ENCODE measurements at places on chromosomes 6 and 20.

- DNase-seq, result no peak
These were observed 154.0 kb downstream of the PDSS2 start for GRCh38 chr6:107305391-107305790.

DNA sequence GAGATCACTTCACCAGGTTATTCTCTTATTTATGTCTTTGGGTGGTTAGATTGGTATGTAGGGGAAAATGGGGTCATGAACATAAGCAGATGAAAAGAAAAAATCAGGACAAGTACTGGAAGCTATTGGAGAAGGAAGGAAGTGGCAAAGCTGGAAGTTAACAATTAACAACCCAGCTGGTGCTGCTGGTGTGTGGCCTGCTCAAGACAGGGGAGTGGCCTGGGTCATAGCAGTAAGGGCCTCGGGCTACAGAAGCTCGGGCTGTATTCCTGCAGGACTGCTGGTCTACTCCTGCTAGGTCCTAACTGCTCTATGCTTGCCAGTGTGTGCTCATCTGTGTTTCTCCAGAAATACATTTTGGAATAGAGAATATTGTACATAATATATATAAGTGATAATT is 19.6 kb downstream of the MYLIP start:
- no peak for DNase-seq

DNA sequence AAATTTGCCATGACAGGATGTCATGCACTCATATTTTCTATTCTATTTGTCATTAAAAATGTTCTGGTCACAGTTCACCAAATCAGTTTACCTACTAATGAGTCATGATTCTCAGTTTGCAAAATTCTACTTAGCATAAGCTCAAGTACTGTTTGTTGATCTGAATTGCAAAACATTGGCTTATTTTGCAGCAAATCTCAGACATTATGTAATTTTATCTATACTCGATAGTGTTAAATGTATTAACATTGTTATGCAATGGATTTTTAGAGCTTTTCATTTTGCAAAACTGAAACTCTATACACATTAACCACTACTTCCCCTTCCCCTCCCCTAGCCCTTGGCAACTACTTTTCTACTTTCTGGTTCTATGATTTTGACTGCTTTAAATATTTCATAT is 213.8 kb upstream of the ZFP64 start:
- DNase-seq, result no peak

GRCh38 chr20:31848088-31848999 is 2.9 kb upstream of the FOXS1 start:
- no peak for DNase-seq

DNA sequence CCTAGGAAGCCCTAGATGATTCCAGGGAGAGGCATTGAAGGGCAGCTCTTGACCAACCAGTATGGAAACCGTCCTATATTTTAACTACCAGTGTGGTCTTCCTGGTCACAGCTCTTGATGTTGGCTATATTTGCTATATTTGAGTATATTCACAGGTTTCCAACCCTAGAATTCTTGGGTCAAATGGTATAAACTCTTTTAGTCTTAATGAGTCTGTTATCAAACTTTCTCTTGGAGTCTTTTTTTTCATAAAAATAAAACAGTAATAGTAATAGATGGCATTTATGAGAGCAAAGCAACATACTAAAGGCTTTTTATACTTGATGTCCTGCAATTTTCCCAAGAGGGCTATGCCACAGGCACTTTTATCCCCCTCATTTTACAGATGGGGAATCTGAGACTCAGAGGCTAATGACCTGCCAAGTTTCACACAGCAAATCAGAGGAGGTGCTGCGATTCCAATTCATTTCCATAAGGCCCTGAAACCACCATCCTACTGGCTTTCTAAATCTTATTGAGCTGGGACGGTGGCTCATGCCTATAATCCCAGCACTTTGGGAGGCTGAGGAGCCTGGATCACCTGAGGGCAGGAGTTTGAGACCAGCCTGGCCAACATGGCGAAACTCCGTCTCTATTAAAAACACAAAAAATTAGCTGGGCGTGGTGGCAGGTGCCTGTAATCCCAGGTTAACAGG is 217.2 kb upstream of the ZNF217 start:
- DNase-seq, result no peak

DNA sequence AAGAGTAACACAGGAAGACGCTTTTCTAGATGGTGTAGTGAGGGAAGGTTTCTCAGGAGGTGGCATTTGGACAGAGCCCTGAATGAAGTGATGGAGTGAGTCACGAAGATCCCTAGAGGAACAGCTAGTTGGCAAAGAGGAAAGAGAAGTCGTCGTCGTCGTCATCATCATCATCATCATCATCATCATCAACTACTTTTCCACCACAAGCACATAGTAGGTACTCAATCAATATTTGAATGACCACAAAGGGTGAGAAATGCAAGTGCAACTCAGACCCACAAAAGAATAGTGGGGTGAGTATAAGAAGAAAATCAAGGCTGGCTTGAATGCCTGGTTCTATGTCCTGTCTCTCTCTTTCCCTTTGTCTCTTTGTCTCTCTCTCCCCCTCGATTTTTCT is 28.3 kb upstream of the OCSTAMP start:
- no peak for DNase-seq

DNA sequence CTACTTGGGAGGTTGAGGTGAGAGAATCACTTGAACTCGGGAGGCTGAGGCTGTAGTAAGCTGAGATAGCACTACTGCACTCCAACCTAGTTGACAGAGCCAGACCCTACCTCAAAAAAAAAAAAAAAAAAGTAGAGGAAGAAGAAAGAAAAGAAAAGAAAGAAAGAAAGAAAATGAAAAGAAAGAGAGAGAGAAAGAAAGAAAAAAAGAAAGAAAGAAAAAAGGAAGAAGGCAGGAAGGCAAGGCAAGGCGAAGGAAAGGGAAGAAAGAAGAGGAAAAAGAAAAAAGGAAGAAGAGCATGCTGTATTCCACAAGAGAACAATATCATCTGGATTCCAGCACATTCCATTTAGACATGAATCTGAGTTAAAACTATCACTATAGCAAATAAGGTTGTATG is 3.8 kb downstream of the GCM1 start:
- DNase-seq, result no peak

GRCh38 chr6:134117409-134117808 is 65.0 kb upstream of the SLC2A12 start:
- DNase-seq, result no peak

DNA sequence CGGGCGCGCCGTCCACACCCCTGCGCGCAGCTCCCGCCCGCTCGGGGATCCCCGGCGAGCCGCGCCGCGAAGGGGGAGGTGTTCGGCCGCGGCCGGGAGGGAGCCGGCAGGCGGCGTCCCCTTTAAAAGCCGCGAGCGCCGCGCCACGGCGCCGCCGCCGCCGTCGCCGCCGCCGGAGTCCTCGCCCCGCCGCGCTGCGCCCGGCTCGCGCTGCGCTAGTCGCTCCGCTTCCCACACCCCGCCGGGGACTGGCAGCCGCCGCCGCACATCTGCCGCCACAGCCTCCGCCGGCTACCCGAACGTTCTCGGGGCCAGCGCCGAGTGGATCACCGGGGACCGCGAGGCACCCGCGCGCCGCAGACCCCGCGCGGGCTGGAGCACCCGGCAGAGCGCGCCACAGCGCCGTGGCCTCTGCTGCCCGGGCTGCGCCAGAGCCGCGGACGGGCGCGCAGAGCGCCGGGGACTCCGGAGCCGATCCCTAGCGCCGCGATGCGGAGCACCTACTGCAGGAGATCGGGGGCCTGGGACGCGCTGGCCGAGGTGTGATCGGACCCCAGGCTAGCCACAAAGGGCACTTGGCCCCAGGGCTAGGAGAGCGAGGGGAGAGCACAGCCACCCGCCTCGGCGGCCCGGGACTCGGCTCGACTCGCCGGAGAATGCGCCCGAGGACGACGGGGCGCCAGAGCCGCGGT is at the start of gene BMP2:
Gene BMP2, plus strand, starts transcription at position 151 of the 692 bp plus-strand sequence. CDS start 2,441 bp downstream, outside the sequence.
- DNase-seq, result no peak

Data from activated CD4-positive, CD25-positive, alpha-beta regulatory T cell treated with anti-CD3 and anti-CD28 coated beads, Interleukin-2, amount 50 U/mL, for 16 hours (primary cell).